ENCODE measurements at places on chromosomes 13 and 19. TPM values are rescaled to one million over a fixed set of nuclear protein-coding genes. Genes with fewer than 3 reads are reported as not detected.
A peak's percentile ranks its signal among the peaks of the same experiment; 100 is the strongest.

GRCh38 chr13:101775267-101775666 is 322.8 kb downstream of the ITGBL1 start:
- no peaks in the 10 kb centered on the region for H3K36me3 ChIP-seq
- H3K4me3 ChIP-seq, result no peak overlapping the region

DNA sequence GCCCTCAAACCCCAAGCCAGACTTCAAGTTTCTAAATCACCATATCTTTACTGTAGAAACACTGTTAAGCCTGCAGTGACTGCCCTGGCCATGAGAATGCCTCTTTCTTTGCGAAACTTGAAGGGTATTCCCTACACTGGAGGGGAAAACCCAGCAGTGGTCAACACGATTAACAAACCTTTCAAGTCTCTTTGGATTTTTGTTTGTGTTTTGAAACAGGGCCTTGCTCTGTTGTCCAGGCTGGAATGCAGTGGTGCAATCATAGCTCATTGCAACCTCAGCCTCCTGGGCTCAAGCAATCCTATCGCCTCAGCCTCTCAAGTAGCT is 17.4 kb upstream of the POMP start:
- DNase-seq, result no peak
- H3K4me1 ChIP-seq, result no peaks in the 10 kb centered on the region
- H3K36me3 ChIP-seq, result no peaks in the 10 kb centered on the region
- no peak overlapping the region for H3K27ac ChIP-seq
- H3K27me3 ChIP-seq, result no peaks in the 10 kb centered on the region

DNA sequence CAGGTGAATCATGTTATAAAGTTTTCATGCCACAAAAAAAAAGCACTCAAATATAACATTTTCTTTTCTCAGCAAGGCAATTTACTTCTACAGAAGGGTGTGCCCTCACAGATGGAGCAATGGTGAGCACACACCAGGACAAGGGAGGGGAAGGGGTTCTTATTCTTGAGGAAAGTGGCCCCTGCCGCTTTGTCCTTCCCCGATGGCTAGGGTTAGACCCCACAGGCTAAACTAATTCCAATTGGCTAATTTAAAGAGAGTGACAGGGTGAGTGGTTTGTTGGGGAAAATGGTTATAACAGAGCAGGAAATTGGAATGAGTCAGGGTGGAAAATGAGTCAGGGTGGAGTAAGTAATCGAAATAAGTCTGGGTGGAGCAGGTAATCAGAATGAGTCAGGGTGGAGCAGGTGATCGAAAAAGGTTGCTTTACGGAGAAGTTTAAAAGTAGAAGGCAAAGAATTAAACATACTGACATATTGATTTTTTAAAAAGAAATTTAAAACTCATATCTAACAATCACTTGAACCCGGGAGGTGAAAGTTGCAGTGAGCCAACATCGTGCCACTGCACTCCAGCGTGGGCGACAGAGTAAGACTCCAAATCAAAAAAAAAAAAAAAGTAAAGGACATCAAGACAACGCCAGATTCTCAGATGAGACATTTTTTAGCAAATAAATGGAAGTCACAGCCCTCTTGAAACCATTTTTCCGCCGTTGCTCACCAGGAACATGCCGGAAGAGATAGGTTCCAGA is 813 bp downstream of the ZNF562 start:
- DNase-seq, result no peak
- peak overlapping the region; percentile 91 for H3K4me3 ChIP-seq
- peak overlapping the region; percentile 95 for H3K27ac ChIP-seq
- H3K36me3 ChIP-seq, result no peaks in the 10 kb centered on the region

DNA sequence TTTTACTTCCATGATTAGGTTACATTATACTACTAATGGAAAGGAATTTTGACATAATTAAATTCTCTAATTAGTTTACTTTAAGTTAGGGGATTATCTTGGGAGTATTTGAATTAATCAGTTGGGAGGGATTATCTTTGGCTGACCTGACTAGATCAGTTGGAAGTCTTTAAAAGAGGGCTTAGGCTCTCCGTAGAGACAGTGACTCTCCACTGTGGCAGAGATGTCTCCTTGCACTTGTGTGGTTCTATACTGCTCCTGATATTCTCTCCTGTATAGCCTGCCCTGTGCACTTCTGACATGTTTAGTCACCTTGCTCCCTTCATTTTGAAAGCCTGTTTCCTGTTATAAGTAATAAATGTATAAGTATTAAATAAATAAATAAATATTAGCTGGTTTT is 1612.3 kb upstream of the PRR20A start:
- no peak overlapping the region for H3K4me3 ChIP-seq
- H3K36me3 ChIP-seq, result no peaks in the 10 kb centered on the region
- no peak overlapping the region for H3K27ac ChIP-seq
- no peaks in the 10 kb centered on the region for H3K4me1 ChIP-seq

DNA sequence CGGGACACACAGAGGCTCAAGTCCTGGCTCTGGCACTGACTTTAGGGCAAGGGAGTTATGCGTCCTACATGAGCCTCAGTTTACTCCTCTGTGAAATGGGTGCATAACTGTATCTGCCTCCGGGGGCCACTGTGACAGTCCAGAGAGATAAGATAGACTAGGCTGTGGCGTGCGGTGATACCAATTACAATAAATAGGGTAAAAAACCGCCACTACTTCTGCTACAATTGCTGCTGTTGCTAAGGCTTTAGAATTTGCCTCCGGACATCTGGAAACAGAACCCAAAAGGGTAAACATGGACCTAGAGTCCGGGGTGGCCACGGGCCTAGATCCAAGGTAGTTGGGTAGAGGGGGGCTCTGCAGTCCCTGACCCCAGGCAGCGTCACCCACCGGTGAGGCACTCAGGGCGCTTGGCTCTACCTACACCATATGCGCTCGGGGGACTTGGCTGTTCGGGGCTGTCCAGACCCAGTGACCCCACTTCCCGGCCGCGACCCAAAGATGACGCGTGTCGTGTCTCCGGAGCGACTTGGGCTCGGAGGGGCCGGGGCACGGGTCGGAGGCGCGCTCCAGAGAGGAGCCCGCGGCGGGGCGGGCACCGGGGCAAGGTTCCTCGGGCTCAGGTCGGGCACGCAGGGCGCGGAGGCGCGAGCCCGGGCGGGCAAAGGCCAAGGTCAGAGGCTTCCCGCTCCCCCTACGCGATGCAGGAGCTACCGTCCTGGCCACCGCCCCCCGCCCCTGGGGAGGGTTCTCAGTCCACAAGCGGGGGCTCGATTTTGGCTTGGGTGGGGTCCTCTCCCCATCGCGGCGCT is 1.1 kb downstream of the INSR start:
- no peak overlapping the region for H3K4me3 ChIP-seq
- H3K36me3 ChIP-seq, result no peaks in the 10 kb centered on the region
- DNase-seq, result no peak

DNA sequence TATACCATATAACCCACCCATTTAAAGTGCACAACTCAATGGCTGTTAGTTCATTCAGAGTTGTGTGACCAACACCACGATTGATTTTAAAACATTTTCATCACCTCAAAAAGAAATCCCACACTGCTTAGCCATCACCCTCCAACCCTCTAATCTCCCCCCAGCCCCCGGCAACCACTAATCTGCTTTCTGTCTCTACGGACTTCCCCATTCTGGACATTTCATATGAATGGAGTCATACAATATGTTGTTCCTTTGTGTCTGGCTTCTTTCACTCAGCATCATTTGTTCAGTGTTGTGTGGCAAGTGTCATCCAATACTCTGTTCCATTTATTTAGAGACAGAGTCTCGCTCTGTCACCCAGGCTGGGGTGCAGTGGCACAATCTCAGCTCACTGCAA is 4.0 kb upstream of the PNMA8B start:
- H3K4me1 ChIP-seq, result no peaks in the 10 kb centered on the region
- DNase-seq, result no peak
- peaks cover 6% of the 10 kb centered on the region for H3K27me3 ChIP-seq
- no peaks in the 10 kb centered on the region for H3K36me3 ChIP-seq

DNA sequence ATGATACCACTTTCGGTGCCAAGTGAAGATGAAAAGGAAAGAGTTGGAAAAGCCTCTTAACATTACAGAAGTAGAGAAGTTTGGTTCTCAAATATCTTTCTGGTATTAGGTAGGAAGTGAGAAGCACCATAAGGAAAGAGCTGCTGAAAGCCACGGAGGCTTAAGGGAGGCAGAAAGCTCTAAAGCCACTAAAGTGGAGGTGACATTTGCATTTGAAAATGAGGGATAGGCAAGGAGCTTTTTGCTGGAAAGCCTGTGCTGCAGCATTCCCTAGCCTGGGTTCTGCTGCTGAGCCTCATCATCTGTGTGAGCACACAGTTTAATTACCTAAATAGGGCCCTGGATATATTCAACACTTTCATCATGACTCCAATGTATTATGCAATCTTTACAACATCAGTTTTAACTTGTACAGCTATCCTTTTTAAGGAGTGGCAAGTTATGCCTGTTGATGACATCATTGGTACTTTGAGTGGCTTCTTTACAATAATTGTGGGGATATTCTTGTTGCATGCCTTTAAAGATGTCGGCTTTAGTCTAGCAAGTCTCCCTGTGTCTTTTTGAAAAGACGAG is 315.4 kb downstream of the RBM26 start:
- H3K4me1 ChIP-seq, result no peaks in the 10 kb centered on the region
- no peaks in the 10 kb centered on the region for H3K27me3 ChIP-seq
- no peak overlapping the region for H3K27ac ChIP-seq
- DNase-seq, result no peak
- no peaks in the 10 kb centered on the region for H3K36me3 ChIP-seq

- H3K27me3 ChIP-seq, result no peaks in the 10 kb centered on the region
- H3K36me3 ChIP-seq, result peaks cover 4% of the 10 kb centered on the region
- H3K4me3 ChIP-seq, result peak within 1 kb of the TSS; percentile 68
- peaks cover 38% of the 10 kb centered on the region for H3K4me1 ChIP-seq
Measured at GRCh38 chr19:58572818-58573657, at the start of gene MZF1. TSS of gene MZF1 (minus strand) at chr19:58573335. CDS start at chr19:58571389, 1,946 bp downstream.

- H3K27me3 ChIP-seq, result no peaks in the 10 kb centered on the region
- no peak for DNase-seq
- H3K27ac ChIP-seq, result no peak overlapping the region
- no peaks in the 10 kb centered on the region for H3K4me1 ChIP-seq
- no peaks in the 10 kb centered on the region for H3K36me3 ChIP-seq
- no peak overlapping the region for H3K4me3 ChIP-seq
Measured at GRCh38 chr13:31234729-31235128, 35.0 kb downstream of the B3GLCT start.

DNA sequence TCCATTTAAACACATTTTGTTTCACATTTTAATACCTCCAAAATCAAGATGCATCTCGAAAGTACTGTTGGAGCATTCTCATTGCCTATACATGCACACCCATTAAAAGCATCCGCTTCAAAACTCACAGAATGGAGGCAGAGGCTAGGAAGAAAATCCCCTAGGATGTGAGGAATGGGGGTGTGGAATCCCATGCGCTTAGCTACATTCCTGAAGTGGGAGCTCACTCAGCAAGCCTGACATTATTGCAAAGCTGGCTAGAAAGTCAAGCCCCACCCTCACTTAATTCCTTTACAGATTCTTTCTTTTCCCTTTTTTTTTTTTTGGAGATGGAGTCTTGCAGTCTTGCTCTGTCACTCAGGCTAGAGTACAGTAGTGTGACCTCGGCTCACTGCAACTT is 4.6 kb upstream of the FAM32A start:
- H3K4me3 ChIP-seq, result no peak overlapping the region
- no peak overlapping the region for H3K27ac ChIP-seq
- no peaks in the 10 kb centered on the region for H3K27me3 ChIP-seq
- no peak for DNase-seq
- H3K4me1 ChIP-seq, result peaks cover 26% of the 10 kb centered on the region
- no peaks in the 10 kb centered on the region for H3K36me3 ChIP-seq

- H3K27me3 ChIP-seq, result no peaks in the 10 kb centered on the region
- DNase-seq, result no peak
- H3K36me3 ChIP-seq, result no peaks in the 10 kb centered on the region
- H3K27ac ChIP-seq, result no peak overlapping the region
- no peaks in the 10 kb centered on the region for H3K4me1 ChIP-seq
Measured at GRCh38 chr13:65965501-65965900, 1264.6 kb downstream of the PCDH9 start.

GRCh38 chr13:33446821-33447725 is 161.5 kb upstream of the STARD13 start:
- H3K36me3 ChIP-seq, result no peaks in the 10 kb centered on the region
- no peaks in the 10 kb centered on the region for H3K4me1 ChIP-seq
- no peaks in the 10 kb centered on the region for H3K27me3 ChIP-seq
- no peak overlapping the region for H3K27ac ChIP-seq

DNA sequence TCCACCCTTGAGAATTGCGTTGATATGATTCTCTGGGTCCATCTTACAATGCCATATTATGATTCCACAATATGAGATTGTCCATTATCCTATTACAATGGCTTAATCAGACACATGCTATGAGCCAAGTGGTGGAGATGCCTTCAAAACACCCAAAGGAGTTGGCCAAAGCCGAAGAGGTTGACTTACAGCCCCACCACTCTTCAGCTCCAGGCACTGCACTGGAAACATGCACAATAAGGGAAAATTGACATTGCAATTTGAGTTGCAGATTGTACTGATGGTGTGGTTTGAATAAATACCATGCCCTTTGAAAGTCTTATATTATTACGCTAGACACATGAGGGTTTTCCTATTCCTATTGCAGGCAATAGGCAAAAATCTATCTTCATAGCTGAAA is 75.4 kb upstream of the TNFSF11 start:
- H3K27ac ChIP-seq, result no peak overlapping the region
- H3K4me1 ChIP-seq, result no peaks in the 10 kb centered on the region
- no peaks in the 10 kb centered on the region for H3K36me3 ChIP-seq
- no peaks in the 10 kb centered on the region for H3K27me3 ChIP-seq
- peak; percentile 17 for DNase-seq

DNA sequence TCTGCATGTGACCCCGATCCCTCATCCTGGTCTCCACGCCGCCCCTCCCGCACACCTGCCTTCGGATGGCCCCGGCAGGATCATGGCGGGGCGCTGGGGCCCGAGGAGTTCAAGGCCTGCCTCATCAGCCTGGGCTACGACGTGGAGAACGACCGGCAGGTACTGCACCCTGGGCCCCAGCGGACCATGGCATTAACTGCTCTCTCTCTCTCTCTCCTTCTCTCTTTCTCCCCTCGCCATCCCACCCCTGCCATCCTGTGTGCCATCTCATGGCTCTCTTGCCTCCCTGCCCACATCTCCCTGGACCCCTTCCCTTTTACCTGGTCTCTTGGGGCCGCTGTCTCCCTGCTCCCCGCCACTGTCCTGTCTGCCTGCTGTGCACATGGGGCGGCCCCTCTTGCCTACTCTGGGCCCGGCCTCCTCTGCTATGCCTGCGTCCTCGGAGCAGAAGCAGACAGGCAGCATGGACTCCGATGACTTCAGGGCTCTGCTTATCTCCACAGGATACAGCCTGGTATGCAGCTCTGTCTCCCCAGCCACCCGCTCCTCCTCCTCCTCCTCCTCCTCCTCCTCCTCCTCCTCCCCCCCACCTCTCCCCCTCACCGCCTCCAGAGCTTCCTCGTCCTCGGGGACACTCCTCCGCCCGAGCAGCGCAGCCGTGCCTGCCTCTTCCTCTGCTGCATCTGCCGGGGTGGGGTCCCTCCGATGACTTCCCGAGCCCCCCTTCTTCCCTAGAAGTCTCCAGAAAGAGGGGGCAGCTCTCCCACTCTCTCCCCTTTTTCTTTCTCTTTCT is 16.2 kb downstream of the CAPN12 start:
- no peaks in the 10 kb centered on the region for H3K27me3 ChIP-seq
- peaks cover 74% of the 10 kb centered on the region for H3K4me1 ChIP-seq
- peaks cover 74% of the 10 kb centered on the region for H3K36me3 ChIP-seq
- no peak overlapping the region for H3K4me3 ChIP-seq

- no peaks in the 10 kb centered on the region for H3K27me3 ChIP-seq
- no peak for DNase-seq
- H3K4me3 ChIP-seq, result no peak overlapping the region
- no peak overlapping the region for H3K27ac ChIP-seq
Measured at GRCh38 chr13:102152790-102153189, 249.1 kb downstream of the FGF14 start.

GRCh38 chr19:32208060-32208459 is 137.3 kb upstream of the ZNF507 start:
- H3K4me1 ChIP-seq, result no peaks in the 10 kb centered on the region
- no peak overlapping the region for H3K27ac ChIP-seq
- H3K36me3 ChIP-seq, result no peaks in the 10 kb centered on the region

The BRME1 gene
- total RNA-seq, result 3.8 TPM

The CLEC17A gene
- 1.5 TPM for total RNA-seq

The MCEMP1 gene
- total RNA-seq, result 4.8 TPM

The C19orf33 gene
- 4.0 TPM for total RNA-seq

The CALM3 gene
- total RNA-seq, result 218 TPM

Data from natural killer cell (primary cell).